ENCODE measurements at places on chromosomes 5 and 9.

DNA sequence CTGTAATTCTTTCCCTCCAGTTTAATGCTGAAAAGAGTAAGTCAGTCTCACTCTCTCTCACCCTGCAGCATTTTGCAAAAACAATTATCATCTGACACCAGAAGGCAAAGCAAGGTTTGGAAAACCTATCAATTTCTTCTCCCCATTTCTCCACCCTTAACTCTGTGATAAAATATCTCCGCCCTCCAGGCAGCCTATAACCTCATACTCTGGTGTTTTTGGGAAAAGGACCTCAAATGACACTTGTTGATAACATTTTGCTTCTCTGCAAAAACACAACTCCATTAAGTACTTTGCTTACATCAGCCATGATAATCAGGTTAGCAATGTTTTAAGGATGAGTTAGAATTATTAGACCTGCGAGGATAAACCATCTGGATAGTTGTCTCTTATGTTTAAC is 2.3 kb downstream of the ANKH start:
- no peak for DNase-seq

- no peak for DNase-seq
Measured at GRCh38 chr5:40823459-40823858, 11.6 kb downstream of the RPL37 start.

GRCh38 chr9:4297151-4297785 is 2.6 kb downstream of the GLIS3 start:
- peak; percentile 90 for DNase-seq

DNA sequence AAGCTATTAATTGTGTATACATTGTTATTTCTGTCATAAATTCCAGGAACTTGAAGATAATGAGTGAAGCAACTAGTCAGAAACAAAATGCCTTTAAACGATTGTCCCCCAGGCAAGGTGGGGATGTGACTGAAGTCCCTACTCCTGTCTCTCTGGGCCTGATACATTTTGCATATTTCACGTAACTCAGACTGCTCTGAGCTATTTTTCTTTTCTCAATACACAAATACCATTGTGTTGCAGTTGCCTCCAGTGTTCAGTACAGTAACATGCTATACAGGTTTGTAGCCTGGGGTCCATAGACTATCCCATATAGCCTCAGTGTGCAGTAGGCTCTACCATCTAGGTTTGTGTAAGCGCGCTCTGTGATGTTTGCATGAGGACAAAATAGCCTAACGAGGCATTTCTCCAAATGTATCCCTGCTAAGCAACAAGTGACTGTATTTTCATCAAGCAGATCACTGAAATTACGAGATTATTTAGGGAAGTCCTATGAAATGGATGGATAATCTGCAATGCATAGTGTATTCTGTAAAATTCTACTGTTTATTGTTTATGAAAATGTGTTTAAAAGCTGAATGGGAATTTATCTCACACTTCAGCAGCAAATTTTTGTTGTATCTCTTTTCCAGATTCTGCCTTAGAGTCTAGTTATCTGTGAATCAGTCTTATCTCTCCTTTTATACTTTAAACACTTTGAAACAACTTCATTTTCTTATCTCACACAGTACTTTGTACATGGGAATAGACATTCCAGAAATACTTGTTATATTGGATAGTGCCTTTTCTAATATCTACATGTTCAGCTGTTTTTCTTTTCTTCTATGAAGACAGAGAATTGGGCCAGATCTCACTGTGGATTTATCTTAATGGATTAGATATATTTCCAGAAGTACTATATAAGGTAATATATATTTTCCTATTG is 150.5 kb downstream of the CD180 start:
- DNase-seq = no peak

DNA sequence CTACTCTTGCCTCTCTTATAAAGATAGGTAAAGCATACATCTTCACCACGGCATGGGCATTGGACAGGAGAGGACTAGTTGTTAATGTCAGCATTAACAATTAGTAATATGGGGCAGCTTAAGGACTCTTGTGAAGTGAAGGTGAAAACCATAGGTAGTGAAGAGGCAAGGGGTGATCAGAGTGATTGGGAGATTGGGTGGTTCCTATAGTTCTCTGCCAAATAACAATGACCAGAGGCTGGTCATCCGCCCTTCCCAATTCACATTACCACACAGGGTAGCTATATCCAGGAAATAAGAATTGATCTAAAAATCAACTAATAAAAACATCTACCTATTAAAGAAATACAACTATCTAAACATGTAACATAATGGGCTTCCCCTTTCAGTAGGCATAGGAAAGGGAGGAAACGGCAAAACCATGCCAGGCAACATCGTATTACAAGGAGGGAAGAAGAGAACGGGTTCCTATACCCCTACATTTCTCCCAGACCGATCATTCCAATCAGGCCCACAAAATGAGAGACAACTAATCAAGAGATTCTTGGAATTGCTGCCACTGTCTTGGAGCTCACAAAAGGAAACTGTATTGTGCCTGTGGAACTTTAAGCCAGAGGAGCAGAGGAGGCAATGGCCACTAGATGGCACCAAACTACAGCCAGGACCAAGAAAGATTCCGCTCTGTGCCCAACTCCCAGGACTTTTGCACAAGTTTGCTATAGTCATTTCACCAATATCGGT is 121.6 kb downstream of the FBXL17 start:
- DNase-seq = peak; percentile 74
